Right renal pelvis (tissue), 4 donors: ENCODE measurements at places on chromosomes 16 and 17. TPM values are rescaled to one million over a fixed set of nuclear protein-coding genes. Genes with fewer than 3 reads are reported as not detected.

Gene SOX8
- polyA plus RNA-seq = 4.0 TPM

Gene CORO1A
- 11.0 TPM for polyA plus RNA-seq

Gene ITGAL
- 1.7 TPM for polyA plus RNA-seq

Gene MAP2K4
- polyA plus RNA-seq = 44.6 TPM

Gene CCDC92B
- polyA plus RNA-seq = 0.22 TPM

Gene TNFSF13
- 13.6 TPM for polyA plus RNA-seq

Gene MYH2
- polyA plus RNA-seq = not detected

Gene ANKS4B
- polyA plus RNA-seq = 5.0 TPM

Gene RHBDL1
- 0.91 TPM for polyA plus RNA-seq

Gene KRTAP2-2
- polyA plus RNA-seq = not detected

Gene CTRB2
- 0.30 TPM for polyA plus RNA-seq

Gene DNAAF8
- polyA plus RNA-seq = 2.2 TPM

Gene CDH11
- 198 TPM for polyA plus RNA-seq

Gene RNF43
- 14.8 TPM for polyA plus RNA-seq

Gene ITGAD
- polyA plus RNA-seq = 0.29 TPM

Gene PTGES3L
- polyA plus RNA-seq = 2.4 TPM

Gene TEX19
- polyA plus RNA-seq = not detected

Gene SLC16A11
- polyA plus RNA-seq = 0.54 TPM

Gene KLHL10
- polyA plus RNA-seq = 0.34 TPM

Gene EME1
- polyA plus RNA-seq = 7.4 TPM

Gene FOXN1
- 0.60 TPM for polyA plus RNA-seq

Gene SPATA22
- 1.1 TPM for polyA plus RNA-seq

Gene CPNE7
- 4.1 TPM for polyA plus RNA-seq

Gene HS3ST6
- 0.41 TPM for polyA plus RNA-seq

Gene CTRL
- 4.6 TPM for polyA plus RNA-seq

Gene NPW
- polyA plus RNA-seq = 5.7 TPM

Gene KRTAP3-1
- polyA plus RNA-seq = not detected

Gene LRRC46
- 2.2 TPM for polyA plus RNA-seq

Gene SPATA33
- 15.5 TPM for polyA plus RNA-seq

Gene KRT25
- polyA plus RNA-seq = not detected

Gene CBX1
- 191 TPM for polyA plus RNA-seq

Gene CCT6B
- 4.9 TPM for polyA plus RNA-seq

Gene SRCAP
- polyA plus RNA-seq = 37.8 TPM

Gene KRTAP3-2
- polyA plus RNA-seq = not detected

Gene SLC5A2
- polyA plus RNA-seq = 34.2 TPM

Gene SKAP1
- 10.5 TPM for polyA plus RNA-seq

Gene KRTAP2-1
- polyA plus RNA-seq = not detected

Gene TEKT1
- 0.86 TPM for polyA plus RNA-seq

Gene ABCA6
- 4.8 TPM for polyA plus RNA-seq
